CD8-positive, alpha-beta T cell (primary cell): ENCODE measurements at places on chromosomes 2 and 18. TPM values are rescaled to one million over a fixed set of nuclear protein-coding genes. Genes with fewer than 3 reads are reported as not detected.

PASK gene
- 329 TPM for total RNA-seq

LRP2 gene
- not detected for total RNA-seq

DNA sequence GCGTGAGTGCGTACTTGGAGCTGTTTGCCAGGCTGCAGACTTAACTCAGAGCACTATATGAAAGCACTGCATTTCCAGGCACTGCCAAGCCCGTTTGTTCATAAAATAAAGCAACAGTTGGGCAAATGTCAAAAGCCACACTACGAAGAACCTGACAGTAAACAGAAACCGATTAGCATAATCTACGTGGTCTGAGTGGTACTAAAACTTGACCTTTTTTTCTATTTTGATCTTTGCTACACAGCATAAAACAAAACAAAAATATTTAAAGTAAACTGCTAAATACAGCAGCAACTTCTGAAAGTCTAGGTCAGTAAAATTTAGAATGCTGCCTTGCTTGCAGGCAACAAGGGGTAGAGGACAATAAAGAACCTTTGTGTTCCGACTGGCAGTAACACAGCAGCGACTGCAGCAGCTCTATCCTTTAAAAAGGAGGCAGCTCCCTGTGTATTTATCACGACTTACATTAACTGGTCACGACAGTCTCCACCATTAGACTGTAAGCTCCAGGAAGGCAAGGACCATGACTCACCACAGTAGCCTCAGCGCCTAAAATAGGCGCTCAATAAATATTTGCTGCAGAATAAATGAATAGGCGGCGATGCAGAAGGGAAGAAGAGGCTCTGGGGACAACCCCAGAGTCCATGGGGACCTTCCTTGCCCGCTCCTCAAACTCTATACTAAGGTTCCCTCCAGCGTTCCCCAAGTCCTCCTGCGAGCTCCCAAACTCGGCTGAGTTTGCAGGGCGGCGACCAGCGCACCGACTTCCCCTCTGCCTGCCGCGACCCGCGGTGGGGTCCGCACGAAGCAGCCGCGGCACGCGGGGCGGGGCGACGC is 902 bp downstream of the SS18 start:
- peak; percentile 21 for DNase-seq

DNA sequence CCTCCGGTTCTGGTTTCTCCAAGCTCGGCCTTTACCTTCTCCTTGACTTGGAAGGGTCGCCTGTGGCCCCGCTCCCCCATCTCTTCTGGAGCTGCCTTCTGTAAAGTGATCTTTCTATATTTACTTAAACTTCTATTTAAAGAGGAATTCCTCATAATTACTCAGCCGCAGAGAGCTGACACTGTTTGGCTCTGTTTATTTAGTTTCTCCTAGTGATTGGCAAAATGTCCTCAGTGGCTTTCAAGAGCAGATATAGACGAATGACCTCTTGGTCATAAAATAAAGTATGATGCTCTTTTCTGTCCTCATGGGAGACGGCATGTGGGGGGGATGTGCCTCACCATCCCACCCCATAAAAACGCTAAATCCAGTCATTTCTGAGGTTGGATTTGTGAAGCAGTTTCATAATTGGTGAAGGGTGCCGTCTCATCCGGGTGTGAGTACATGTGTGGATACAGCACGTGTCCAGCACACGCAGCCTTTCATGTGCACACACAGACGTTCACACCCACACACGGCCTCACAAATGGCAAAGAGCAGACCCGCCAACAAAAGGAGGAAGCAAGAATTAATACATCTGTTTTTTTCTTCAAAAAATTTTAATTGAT is 43.4 kb upstream of the SMAD7 start:
- no peak for DNase-seq

GRCh38 chr18:46324087-46324955 is 220.1 kb downstream of the HAUS1 start:
- DNase-seq, result no peak

CYP27C1 gene
- not detected for total RNA-seq

DNA sequence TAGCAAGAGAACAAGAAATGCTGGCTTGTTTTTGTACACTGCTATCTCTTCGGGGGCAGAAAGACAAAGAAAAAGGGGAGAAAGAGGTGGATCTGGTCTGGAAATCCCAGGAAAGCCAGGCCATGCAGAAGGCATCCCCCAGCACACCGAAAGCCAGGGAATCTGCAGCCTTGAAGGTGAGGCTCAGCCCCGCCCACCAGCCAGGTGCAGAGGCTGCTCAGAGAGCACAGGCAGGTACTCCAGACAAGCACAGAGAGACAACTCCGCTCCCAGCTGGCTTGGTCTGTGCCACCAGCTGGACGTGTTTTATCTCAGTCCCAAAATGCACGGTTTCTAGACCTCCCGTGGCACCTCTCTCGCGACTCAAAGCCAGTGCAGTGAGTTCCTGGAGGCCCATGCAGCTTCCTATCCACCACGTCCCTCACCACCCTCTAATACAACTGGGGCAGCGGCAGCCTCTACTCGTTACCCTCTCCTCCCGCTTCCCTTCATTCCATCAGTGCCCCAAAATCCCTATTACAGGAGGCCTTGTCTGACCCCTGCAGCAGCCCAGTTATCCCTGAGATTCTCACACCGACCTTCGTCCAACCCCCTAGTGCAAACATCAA is 62.8 kb downstream of the HDAC4 start:
- DNase-seq, result no peak

- no peak for DNase-seq
These were observed 257.4 kb downstream of the DOK6 start for GRCh38 chr18:69658103-69658502.

DNA sequence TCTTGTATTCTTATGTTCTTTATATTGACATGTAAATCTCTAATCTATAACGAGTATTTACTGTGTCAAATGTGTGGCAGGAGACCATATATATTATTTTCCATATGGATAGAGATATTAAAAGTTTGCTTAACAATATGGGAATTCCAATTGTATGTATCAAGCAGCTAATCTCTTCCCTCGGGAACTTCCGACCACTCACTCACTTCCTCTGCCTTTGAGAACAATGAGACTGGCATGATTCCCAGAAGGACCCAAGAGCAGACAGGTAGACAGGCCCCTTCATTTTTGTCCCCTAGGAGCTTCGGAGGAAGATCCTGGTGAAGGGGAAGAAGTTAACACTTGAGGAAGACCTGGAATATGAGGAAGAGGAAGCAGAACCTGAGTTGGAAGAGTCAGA is 24.1 kb downstream of the PLCD4 start:
- no peak for DNase-seq

DNA sequence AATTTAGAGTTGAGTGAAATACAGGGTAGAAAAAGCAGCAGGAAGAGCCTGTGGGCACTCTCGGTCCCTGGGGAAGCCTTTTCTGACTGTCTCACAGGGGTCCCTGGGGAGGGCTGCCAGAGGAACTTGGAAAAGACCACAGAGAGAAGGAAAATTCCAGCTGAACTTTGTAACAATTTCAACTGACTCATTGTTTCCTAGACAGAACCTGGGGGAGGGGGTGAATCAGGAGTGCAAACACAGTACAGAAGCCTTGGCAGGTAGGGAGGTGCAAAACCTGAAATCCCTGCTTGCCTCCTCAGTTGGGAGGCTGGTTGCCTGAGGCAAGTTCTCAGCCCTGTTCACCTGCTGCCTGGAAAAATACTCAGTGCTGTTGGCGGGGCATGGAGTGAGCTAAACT is 106.8 kb downstream of the GRB14 start:
- DNase-seq, result no peak

SEPTIN2 gene
- 216 TPM for total RNA-seq

DNA sequence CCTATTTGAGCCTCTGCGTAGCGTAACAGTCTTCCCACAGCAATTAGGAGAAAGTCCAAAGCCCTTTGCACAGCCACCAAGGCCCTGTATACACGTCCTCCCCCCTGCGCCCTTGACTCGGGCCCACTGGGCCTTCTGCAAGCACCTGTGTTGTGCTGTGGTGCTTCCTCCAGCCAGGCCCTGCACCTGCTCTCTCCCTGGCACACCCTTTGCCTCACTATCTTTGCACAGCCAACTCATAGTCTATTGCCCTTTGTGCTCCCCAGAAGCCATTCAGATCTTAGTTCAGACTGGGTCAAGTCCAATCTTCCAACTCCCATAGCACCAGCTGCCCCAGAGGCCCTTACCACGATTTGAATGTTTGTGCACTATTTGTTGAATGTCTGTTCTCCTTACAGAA is 271.6 kb upstream of the MGAT5 start:
- DNase-seq, result no peak

ACVR1C gene
- total RNA-seq, result 2.3 TPM

WIPF1 gene
- total RNA-seq, result 282 TPM

DNA sequence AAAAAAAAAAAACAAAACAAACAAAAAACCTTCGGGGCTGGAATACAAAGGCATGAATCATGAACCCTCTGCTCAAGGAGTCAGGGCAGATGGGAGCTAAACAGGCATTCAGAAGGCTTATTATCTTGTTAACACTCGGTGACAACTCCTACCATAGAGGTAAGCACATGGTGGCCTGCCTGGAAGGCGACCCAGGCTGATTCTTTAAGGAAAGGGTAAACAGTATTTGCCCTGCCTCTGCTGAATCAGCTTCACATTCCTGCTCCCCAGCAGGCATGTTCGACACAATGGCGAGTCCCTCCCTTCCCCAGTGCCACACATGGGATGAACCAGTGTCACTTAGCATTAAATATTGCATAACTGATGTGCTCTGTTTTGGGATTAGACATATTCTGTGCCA is 191.9 kb downstream of the ARL4C start:
- no peak for DNase-seq

GRCh38 chr2:111120253-111121027 is at the start of gene BCL2L11:
TSS of gene BCL2L11 (plus strand) at chr2:111120914. CDS start at chr2:111123746, 2,832 bp downstream.
- DNase-seq, result peak; percentile 93

GRCh38 chr2:107989445-107989844 is 3.1 kb downstream of the SLC5A7 start:
- DNase-seq, result no peak

- no peak for DNase-seq
These were observed 26.8 kb downstream of the ACMSD start for GRCh38 chr2:134865067-134865787.
